ENCODE measurements at places on chromosomes 6 and 20. TPM values are rescaled to one million over a fixed set of nuclear protein-coding genes. Genes with fewer than 3 reads are reported as not detected.

GRCh38 chr6:131226459-131227157, 91.3 kb downstream of the AKAP7 start:
- DNase-seq: no peak

Gene XKR7
- not detected for total RNA-seq

Gene BTNL2
- total RNA-seq: not detected

DNA sequence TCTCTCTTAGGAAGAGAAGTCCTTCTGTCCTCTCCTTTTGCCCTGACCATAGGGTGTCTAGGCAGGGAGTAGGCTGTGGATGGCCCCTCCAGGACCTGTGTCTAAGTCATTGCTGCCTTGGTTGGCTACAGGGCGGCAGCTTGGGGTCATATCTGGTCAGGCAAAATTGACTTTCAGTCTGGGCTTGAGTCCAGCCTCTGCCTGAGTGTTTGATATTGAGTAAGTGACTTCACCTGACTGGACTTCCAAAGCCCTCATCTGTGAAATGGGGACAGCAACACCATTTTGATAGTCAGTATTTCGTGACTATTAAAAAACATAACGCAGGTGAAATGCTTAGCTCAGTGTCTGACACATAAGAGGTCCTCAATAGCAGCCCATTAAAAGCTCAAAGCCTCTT, 4.6 kb downstream of the TGM3 start:
- no peak for DNase-seq

DNA sequence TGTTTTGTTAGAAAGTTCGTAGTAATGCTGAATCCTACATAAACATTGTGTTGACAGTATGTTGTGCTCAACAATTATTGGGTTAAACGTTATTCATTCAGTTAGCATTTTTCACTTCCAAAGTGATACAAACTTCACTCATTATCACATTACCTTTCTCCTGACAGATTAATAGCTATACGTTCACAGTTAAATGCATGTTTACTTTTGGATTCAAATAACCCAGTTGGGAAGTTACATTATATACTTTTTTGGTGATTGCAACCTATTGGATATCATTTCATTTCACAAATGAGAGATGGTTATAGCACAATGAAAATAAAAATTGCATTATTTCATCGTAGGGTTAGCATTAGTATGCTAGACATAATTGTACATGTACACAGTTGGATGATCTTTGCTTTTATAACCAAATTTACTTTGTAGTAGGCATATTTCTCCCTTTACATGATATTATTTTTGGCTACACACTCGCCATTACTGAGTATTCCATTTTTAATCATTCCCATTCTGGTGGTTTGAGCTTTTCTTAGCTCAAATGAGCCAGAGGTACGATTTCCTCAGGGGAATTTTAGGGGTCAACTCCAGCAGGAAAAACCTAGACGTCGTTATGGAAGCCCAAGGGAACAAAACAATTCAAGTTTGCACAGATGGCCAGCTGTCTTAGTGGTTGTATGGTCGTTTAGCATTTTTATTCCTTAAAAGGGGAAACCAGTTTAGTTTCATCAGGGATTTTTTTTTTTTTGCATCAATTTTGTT, 2.1 kb upstream of the HIVEP1 start:
- DNase-seq: no peak

Gene SNAI1
- 44.7 TPM for total RNA-seq

Gene LY6G6D
- not detected for total RNA-seq

- DNase-seq: peak; percentile 93
These were observed 496 bp downstream of the TMEM242 start for GRCh38 chr6:157322792-157323254.

Gene C20orf141
- total RNA-seq: not detected

Gene RNF39
- total RNA-seq: not detected

- DNase-seq: no peak
These were observed 17.5 kb upstream of the NRN1 start for GRCh38 chr6:6024220-6024619.

Gene PTPRK
- 39.6 TPM for total RNA-seq

Gene CTCFL
- total RNA-seq: not detected

GRCh38 chr20:19742974-19743639, 15.0 kb upstream of the RIN2 start:
- DNase-seq: no peak

DNA sequence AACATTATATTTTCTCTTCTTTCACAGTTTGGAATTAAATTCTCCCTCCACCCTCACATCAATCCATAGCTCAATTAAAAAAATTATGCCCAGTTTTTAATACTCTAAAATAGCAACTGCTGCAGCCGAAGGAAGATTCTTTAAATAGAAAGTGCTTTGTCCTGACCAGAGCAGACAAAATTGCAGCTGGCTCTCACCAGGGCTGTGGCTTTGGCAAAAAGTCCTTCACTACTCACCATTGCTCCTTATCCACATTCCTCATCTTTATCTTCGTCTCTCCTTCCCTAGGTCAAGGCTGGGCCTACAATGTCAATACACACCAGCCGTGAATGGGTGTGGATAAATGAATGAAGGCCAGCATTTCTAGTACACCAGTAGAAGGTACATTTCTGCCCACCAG, 107.9 kb upstream of the VGLL2 start:
- no peak for DNase-seq

GRCh38 chr20:14777591-14777990, 440.2 kb upstream of the FLRT3 start:
- no peak for DNase-seq

DNA sequence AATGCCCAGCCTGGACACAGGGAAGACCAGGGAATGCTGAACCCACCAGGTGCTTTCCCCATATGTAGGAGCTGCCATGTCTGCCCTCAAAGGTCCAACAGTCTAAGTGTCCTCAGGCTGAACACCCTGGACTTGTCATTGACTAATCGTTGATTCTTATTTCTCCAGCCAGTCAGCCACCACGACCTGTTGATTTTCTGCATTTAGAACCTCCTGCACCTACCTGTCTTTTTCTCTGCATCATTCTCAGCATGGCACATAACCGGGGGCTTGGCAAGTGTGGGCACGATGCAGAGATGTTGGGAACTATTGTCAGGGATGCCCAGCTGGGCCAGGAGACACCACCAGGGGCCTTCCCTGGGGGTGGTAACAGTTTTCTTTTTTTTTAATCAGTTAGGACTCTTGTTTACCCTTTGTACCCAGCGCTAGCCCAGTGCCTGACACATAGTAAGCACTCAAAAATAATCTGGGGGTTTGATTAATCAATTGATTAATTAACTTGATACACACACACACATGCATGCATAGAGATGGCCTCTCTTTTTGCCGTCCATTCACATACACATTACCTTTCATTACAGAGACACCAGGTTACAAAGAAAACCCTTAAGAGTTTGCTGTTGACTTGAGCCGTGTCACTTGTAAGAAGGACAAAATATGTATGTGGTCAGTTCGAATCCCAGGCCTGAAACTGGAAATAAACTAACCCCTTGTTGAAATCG, 29.0 kb upstream of the SCUBE3 start:
- DNase-seq: no peak

GRCh38 chr6:41958022-41958856, 16.6 kb upstream of the CCND3 start:
- DNase-seq: no peak

Gene PGC
- 0.65 TPM for total RNA-seq

Gene TREML2
- 0.30 TPM for total RNA-seq

DNA sequence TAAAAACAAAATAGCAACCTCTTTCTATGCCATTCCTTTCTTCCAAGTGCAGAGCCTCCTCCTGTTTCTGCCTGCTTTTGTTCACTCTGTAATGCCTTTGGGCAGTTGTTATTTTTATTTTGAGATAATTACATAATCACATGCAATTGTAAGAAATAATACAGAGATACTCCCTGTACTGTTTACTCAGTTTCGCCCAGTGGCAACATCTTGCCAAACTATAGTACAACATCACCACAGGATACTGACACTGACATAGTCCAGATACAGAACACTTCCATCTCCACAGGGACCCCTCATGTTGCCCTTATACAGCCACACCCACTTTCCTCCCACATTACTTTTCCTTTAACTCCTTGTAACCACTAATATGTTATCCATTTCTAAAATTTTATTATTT, 59.7 kb downstream of the BANF2 start:
- DNase-seq: no peak

- DNase-seq: no peak
These were observed 8.6 kb downstream of the LPIN3 start for GRCh38 chr20:41349266-41349665.

- DNase-seq: no peak
These were observed 198.3 kb downstream of the JARID2 start for GRCh38 chr6:15444081-15444731.

Gene IMPG1
- total RNA-seq: not detected

GRCh38 chr6:36019167-36019566, 5.3 kb downstream of the SLC26A8 start:
- no peak for DNase-seq

- no peak for DNase-seq
These were observed 102.0 kb downstream of the HS3ST5 start for GRCh38 chr6:114240796-114241195.

- no peak for DNase-seq
These were observed 224.7 kb downstream of the PLCB1 start for GRCh38 chr20:8356806-8357205.

DNA sequence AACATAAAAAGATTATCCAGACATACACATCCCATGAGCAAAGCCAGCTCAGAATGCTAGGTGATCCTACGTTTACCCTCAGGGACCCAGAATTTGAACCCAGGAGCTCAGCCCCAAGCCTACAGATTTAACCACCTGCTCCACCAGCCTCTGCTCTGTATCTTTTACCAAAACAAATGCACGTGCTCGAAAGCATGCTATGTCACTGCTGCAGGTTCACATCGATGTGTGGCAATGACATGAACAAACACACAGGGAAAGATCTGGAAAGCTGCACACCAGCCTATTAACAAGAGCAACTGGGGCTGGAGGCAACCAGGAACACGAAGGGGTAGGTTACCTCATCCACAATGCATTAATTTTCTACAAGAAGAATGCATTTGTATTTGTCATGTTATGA, 32.1 kb downstream of the PREX1 start:
- DNase-seq: no peak

GRCh38 chr6:142605922-142606485, 304.2 kb downstream of the ADGRG6 start:
- no peak for DNase-seq

- DNase-seq: no peak
These were observed 163.9 kb upstream of the STXBP5 start for GRCh38 chr6:147040121-147040910.

Gene DEFB132
- total RNA-seq: not detected

DNA sequence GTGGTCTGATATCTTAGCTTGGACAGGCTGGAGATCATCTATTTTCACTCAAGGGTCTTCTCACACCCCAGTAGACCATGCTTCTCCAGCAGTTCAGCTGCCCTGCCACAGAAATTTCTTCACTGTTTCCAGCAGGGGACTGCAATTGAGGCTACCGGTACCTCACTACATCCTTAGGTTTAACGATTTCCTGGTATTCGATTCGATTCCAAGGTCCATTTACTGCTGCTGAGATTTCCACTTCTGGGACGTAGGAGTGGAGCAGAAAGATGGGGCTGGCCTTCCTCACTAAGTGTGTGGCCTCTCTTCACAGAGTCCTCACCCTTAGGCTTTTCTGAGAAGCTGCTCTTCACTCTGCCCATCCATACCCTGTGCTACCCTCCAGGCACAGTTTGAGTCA, 6.2 kb downstream of the VPS16 start:
- DNase-seq: no peak

Gene ETV7
- total RNA-seq: 2.2 TPM

Gene RAET1L
- not detected for total RNA-seq

DNA sequence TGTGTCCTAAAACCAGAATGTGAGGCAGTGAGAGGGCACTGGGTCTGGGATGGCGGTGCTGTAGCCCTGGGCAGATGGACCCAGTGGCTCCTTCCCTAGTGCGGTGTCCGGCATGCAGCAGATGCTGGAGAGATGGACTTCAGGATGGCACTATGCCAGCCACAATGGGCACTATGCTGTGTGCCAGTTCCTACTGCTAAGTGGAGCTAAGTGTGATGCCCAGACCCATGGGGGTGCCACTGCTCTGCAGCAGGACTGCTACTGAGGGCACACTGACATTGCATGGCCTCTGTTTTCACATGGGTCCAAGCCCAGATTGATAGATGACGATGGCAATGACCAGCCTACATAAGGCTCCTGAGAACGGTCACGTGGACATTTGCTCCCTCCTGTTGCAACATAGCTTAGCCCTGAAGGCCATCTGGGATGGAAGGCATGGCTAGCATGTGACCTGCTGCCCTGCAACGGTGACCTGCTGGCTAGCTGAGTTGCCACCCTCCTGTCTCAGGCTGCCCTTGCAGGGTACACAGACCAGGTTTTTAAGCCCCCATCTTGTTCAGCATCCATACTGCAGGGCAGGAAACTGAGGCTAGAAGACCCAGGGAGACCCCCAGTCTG, 31.3 kb upstream of the KCNK16 start:
- no peak for DNase-seq

GRCh38 chr20:31674895-31675827, 37.4 kb downstream of the COX4I2 start:
- DNase-seq: peak; percentile 90

All from aorta (tissue), 5 donors.